ENCODE measurements at places on chromosomes 1 and 21.

DNA sequence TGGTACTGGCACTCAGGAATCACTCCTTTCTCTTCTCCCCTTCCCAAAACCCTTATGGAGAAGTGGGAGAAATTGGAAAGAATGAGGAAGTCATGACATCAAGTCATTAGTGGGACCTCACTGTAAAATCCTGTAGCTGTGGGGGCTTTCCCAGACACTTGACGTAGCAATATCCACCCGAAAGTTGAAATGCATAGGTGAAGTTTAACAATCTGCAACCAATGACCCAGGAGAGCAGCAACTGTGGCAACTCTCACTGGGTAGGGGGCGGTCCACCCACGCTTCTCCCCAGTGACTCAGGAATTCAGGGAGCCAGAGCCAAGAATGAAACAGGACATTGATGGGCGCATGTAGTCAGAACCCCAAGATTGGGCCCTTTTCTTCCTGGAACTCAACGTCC is 27.0 kb downstream of the ABCA4 start:
- no peak for DNase-seq

DNA sequence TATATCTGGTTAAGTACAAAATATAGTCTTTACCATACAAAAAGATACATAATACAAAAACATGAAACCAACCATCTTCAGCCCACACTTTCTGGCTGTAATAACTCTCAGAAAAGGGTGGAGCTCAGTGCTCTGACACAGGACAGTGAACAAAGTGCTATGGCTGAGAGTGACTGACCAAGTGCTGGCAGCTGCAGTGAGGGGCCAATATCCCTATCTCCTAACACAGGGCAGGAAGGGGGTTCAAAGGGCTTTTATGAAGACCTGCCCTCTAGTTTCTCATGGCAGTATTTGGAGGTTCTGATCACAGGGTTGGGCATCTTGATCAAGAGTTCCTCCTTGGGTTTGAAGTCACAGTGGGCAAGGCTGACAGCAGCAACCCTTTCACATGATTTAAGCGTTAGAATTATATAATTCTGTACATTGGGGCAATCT is 3.9 kb downstream of the TXNIP start:
- no peak for DNase-seq

DNA sequence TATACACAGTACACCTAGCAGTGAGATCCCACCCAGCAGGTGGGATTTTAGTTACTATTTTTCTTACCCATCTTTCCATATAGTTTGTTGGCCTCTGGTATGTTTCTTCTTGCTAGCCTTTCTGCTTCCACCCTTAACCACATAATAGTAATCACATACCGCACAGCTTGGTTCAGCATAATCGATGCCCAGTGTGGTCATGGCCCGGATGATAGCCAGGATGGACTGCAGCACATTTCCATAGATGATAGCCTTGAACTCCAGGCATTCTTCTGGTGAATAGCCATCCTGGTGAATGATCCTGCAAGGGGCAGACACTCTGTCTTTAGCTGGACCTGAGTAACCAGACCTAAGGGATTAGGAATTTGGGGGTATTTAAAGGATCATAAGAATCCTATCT is 9.5 kb downstream of the GNAT2 start:
- no peak for DNase-seq

GRCh38 chr21:28410256-28410655 is 582.4 kb downstream of the LTN1 start:
- DNase-seq: no peak

DNA sequence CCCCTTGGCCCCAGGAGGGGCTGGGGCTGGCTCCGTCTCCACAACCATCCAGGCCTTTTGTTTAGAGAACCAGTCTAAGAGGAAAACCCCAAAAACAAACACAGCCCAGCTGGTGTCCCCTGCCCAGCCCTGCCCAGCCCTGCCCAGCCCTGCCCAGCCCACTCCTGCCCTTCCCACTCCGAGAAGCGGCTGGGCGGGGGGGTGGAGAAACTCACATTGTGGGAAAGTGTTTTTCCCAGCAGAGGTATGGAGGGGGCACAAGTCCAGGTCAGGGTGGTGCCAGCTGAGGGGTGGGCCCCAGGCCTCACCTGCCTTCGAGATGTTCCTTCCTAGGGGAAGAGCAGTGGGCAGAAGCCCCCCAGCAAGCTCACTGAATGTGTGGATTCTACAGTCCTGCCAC is 10.0 kb upstream of the FAM131C start:
- no peak for DNase-seq
